ENCODE measurements at places on chromosomes 2 and 18. TPM values are rescaled to one million over a fixed set of nuclear protein-coding genes. Genes with fewer than 3 reads are reported as not detected.
A peak's percentile ranks its signal among the peaks of the same experiment; 100 is the strongest.

The RPS27A gene
- 1,935 TPM for polyA plus RNA-seq

- DNase-seq = no peak
These were observed 1232.6 kb upstream of the NRXN1 start for GRCh38 chr2:52264488-52264887.

The DNAJC5G gene
- polyA plus RNA-seq = not detected

- no peak for DNase-seq
These were observed 799 bp upstream of the KIF1A start for GRCh38 chr2:240820607-240821428.

DNA sequence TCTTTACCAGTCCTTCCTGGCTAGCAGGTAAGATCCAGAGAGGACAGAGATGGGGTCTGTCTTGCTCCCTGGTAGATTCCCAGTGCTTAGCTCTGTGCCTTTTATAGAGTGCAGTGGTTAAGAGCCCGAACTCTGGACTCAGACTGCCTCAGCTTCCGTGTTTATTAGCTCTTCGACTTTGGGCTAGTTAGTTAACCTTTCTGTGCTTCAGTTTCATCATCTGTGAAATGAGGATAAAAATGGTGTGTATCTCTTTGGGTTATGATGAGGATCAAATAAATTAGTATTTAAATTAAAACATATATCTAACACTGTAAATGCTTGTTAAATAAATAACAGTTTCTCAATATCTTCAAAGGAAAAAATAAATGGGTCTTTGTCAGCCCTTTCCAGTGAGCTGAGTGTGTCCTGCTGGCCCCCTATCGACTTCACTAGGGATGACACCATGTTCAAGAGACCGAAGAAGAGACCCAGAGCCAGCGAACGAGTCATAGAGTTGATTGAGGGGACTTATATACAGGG, 38.2 kb downstream of the CERS6 start:
- DNase-seq = no peak

GRCh38 chr2:132977812-132978529, 308.0 kb upstream of the LYPD1 start:
- DNase-seq = peak; percentile 26

The SPP2 gene
- not detected for polyA plus RNA-seq

DNA sequence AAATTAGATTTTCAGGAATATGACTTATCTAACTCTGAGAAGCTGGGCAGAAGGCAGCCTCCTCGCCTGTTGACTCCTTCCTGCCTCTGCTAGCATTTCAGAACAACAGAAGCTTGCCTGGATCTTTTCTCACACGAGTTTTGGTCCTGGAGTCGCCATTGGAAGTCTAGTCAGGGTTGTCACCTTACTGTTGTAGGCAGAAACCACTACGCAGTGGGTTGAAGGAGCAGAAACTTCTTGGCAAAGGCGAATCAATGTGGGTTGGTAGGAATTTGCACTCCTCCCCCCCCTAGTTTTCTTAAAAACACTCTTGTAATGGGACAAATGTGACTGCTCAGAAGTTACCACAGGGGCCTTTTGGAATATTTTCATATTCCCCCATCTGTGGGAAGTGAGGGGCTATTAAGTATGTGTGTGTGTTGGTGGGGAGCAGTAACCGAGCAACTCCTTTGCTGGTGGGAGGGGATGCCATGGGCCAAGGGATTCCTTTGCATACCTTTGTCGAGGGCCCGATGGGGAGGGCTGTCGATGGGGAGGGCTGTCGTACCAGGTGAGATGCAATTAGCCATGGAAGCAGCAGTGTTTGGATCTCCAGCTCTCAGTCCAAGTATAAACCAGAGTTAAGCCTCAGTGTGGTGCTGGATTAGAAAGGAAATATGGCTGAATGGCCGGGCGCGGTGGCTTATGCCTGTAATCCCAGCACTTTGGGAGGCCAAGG, 117.4 kb downstream of the FMNL2 start:
- no peak for DNase-seq

DNA sequence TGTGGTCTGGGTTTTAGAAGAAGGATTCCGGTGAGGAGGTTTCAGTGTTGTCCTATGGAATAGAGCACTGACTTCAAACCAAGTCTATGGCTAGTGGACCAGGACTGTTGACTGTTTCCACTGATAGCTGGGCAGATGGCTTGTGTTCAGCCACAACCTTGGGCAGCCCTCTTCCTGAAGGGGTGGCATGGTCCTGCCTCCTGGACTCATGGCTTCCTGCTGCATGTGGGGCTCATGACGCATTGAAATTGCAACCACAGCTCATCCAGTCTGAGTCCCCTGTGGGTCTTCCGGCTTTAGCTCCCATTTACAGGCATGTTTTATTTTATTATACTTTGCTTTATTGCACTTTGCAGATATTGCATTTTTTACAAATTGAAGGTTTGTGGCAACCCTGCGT, 105.0 kb downstream of the B3GNT2 start:
- DNase-seq = no peak

- no peak for DNase-seq
These were observed 16.4 kb downstream of the SKOR2 start for GRCh38 chr18:47235096-47235495.

The TYW5 gene
- polyA plus RNA-seq = 3.6 TPM

The SCYGR4 gene
- not detected for polyA plus RNA-seq

DNA sequence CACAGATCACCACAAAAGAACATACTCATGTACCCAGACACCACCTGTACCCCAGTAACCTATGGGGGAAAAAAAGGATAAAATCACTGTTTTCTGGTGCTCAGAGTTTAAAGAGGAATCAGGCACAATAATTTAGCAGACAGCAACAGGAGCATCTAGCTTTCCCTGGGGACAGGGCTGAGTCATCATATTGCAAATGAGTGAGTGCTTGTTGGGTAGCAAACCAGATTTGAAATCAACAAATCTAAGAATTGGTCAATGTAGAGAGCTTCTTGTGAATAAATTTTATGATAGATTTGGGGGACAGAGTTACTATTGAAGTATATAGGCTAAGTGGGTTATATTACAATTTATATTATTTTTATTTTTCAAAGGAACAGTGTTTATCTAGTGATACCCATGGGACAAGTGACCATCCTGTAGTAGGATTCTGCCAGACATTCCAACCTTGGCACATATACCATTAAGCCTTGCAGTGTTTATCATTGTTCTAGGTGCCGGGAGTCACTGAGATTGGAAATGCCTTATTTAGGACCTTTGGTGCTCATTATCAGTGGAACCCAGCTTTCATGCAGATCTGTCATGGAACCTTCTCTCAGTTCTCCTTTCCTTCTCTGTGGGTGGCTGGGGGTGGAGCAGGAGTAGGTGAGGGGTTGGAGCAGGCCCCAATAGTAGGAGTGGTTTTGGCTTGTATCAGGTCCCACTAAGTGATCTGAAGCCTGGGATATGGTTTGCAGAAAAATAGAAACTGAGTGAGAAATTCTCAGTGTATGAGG, 117.2 kb downstream of the CERS6 start:
- peak; percentile 39 for DNase-seq

The CRYBA2 gene
- 0.12 TPM for polyA plus RNA-seq

- no peak for DNase-seq
These were observed 79.3 kb downstream of the ABI2 start for GRCh38 chr2:203407496-203407895.

DNA sequence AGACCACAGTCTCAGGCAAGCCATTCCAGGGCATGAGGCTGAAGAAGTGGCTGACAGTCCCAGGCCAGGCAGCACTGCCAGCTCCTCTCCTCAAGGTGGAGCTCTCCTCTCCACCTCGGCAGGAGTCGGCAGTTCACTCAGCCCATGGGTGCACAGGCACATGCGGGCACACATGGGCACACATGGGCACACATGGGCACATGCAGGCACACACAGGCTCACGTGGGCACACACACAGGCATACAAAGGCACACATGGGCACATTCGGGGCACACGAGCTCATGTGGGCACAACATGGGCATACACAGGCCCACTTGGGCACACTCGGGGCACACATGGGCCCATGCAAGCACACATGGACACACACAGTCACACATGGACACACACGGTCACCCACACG, 65.3 kb upstream of the TAF1B start:
- peak; percentile 23 for DNase-seq

GRCh38 chr2:240931319-240931949, 25.3 kb downstream of the CROCC2 start:
- DNase-seq = no peak

The TPO gene
- polyA plus RNA-seq = not detected

- no peak for DNase-seq
These were observed 57.7 kb downstream of the SLC25A12 start for GRCh38 chr2:171836146-171836910.

The CCDC141 gene
- polyA plus RNA-seq = 0.01 TPM

DNA sequence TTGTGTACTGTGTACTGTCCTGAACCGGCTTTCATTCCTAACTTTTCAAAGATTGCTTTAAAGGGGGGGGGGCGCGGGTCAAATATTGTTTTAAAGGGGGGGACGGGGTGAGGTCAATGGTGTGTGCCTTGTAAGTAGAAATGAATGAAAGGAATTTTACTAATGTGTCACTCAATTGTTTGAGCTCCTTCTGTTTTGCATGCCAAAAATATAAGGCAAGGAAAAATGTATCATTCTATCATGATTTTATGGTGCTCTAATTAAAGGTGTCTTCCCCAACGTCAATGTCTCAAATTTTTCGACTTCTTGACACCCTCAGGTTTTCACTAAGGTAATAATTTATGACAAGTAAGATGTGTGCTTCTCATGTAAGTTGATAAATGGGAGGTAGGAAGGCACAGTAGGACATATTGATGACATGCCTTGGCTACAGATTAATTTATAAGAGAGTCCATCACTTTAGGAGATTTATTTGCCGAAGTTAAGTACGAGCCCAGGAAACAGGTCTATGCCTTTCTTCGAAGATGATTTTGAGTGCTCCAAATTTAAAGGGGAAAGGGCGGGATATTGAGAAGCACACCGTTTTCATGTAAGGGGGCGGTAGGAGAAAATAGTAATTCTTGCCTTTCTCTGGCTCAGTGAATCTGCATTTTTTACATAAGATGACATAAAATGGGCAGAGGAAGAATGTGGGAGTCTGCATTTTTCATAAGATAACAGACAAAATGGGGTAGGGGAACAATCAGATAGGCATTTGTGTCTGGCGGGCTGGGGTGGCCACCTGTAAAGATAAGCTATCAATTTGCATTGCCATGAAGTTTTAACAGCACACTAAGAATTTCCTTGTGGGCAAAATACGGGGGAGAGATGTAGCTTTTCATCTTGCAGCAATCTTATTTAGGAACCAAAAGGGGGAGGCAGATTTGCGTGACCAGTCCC, 1.2 kb upstream of the TRAPPC8 start:
- DNase-seq = no peak

DNA sequence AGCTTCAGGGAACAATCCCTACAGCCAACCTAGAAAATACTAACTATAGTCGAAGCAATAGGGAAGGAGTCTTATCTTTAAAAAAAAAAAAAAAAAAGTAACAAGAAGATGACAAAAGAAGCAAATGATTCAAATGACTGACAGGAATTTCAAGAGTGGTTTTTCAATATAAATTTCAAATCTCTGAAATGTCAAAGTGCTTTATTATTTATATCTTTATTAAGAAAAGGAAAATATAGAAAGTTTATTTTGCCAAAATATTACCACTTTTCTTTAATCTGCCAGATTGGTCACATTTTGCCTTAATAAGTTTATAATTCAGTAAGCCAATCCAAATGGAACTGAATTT, 63.5 kb upstream of the HNRNPA3 start:
- DNase-seq = no peak

GRCh38 chr2:71494523-71495155, 41.3 kb downstream of the DYSF start:
- DNase-seq = peak; percentile 19

The TLX2 gene
- 0.05 TPM for polyA plus RNA-seq

DNA sequence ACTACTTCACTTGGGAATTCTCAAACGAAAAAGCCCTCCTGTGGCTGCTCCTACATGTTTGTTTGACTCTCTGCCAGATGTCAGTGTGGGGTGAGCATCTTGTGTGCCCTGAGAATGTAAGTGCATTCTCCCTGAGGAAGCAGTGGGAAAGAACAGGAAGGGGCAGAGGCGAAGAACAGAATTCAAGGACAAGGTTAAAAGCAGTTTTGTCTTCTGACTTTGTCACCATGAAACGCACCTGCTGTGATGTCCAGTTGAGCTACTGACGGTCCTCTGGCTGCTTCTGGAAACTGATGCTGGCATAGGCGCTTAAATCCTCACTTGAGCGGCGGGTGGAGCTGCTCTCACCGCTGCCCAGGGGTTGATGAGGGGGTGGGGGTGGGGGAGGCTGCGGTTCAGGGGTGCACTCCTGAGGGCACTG, 4.9 kb downstream of the IRS1 start:
- DNase-seq = peak; percentile 69

DNA sequence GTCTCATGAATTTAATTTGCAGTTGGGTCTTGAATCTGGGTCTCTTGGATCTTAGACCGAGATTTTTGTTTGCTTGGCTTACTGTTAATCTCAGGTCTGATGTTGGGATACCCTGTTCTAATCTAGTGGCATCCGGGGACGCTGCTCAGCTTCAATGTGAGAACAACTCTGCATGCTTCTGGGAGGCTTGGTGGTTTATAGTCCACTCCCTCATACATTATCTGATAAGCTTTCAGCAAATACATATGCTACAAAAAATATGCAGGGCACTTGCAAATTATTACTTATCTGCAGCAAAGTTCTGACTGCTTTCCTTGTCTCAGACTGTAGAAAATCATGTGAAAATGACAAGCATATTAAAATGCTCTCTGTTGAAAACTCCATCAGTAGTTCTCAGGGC, 39.4 kb downstream of the RNF144A start:
- no peak for DNase-seq

The VWC2L gene
- polyA plus RNA-seq = not detected

The MROH2A gene
- 0.10 TPM for polyA plus RNA-seq

- DNase-seq = no peak
These were observed 14.6 kb upstream of the NFATC1 start for GRCh38 chr18:79380816-79381806.

- no peak for DNase-seq
These were observed 92.3 kb downstream of the KLF7 start for GRCh38 chr2:207073412-207073800.

GRCh38 chr2:29663268-29663667, 258.1 kb downstream of the ALK start:
- peak; percentile 73 for DNase-seq

The VSNL1 gene
- 40.4 TPM for polyA plus RNA-seq

DNA sequence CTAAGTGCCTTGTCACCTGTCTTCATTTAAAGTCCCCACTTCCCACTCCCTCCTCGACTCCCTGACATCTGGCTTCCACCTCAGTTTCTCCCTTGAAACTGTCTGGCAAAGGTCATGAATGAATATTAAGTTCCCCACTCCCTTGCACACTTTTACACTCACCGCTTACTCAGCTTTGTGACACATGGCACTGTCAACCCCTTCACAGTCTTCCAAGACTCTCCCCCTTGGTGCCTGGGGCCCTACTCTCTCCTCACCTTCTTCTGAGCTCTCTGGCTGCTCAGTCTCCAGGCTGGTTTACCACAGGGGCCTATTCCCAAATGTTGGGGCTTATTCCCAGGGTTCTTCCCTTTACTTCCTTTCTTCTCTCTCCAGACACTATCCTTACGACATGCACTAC, 17.9 kb upstream of the PTPN4 start:
- no peak for DNase-seq
